NCI-H187 (cell line): ENCODE measurements at places on chromosomes 2 and 18.

GRCh38 chr18:45168866-45169600, 446.2 kb upstream of the SLC14A2 start:
- no peak for DNase-seq

DNA sequence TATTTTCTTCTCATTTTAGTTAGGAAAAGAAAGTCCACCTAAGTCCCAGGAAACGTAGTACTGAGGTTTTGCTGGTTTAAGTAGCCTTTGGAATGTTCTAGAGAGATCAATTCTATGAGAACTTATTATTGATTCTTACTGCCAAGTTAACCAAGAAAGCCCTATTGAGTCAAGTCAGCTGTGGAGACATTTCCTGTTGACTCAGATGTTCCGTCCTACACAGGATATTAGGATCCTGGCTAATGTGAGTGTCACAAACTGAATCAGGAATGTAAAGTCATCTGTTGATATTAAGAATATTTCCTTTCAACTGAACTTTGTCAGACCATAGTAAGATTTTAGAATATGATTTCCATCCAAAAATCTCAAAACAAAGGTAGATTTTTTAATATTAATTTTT, 654.3 kb downstream of the LRRTM4 start:
- no peak for DNase-seq

DNA sequence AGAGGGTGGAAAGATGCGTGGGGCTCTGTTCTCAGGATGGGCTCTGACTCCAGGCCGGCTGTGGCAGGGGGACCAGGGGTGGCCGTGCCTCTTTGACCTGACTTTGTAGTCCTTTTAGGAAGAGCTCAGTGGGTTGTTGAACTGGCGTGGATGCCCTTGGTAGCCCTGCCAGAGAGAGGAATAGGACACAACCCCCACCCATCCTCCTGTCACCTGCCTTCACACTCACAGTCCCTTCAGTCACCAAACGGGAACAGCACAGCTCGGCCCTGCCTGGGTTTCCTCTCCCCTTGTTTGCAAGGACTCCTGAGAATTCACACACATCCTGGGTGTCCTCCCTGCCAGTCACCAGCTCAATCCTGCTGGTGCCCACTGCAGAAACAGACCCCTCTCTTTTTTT, 20.1 kb upstream of the MRPL33 start:
- no peak for DNase-seq

DNA sequence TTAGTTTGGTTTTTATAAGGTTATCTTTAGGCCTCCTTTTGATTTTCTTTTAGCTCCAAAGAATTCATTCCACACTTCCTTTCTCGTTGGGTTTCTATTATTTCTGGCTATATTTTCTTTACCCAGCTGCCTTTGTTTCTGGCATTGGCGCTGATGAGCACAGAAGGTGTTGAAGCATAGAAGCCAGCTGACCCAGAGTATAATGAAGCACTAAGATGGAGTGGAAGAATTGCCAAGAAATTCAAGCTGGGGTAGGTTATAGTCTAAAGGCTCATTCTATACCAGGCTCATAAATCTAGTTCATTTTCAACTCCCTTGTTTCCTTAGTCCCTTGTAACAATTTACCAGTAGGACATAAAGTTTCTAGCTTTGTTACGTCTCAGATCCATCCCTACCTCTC, 169.5 kb downstream of the HRH4 start:
- no peak for DNase-seq

GRCh38 chr2:47003641-47004427, 88.2 kb upstream of the MCFD2 start:
- no peak for DNase-seq

- DNase-seq = no peak
These were observed 419.0 kb downstream of the DSC3 start for GRCh38 chr18:30623401-30624065.

GRCh38 chr18:4391859-4392258, 63.2 kb downstream of the DLGAP1 start:
- DNase-seq = no peak

GRCh38 chr2:182642328-182642727, 73.7 kb upstream of the DNAJC10 start:
- DNase-seq = no peak

- no peak for DNase-seq
These were observed 267.6 kb downstream of the GBX2 start for GRCh38 chr2:235900631-235901030.

GRCh38 chr2:128269063-128269989, 49.3 kb downstream of the HS6ST1 start:
- DNase-seq = no peak
